Hematopoietic multipotent progenitor cell (in vitro differentiated cells): ENCODE measurements at places on chromosomes 4 and X. TPM values are rescaled to one million over a fixed set of nuclear protein-coding genes. Genes with fewer than 3 reads are reported as not detected.

The RBM41 gene
- total RNA-seq: 3.0 TPM

The XG gene
- total RNA-seq: under 0.01 TPM

The RAB33A gene
- 18.6 TPM for total RNA-seq

The TMPRSS11A gene
- not detected for total RNA-seq

The UGT2A3 gene
- not detected for total RNA-seq

The TADA2B gene
- 4.8 TPM for total RNA-seq

The CNGA1 gene
- not detected for total RNA-seq

The IL13RA2 gene
- under 0.01 TPM for total RNA-seq

The ASB12 gene
- 0.81 TPM for total RNA-seq

The SPIN4 gene
- 9.4 TPM for total RNA-seq

The NDNF gene
- not detected for total RNA-seq

The SLC6A14 gene
- total RNA-seq: not detected

The PIM2 gene
- total RNA-seq: 142 TPM

The STPG2 gene
- 0.54 TPM for total RNA-seq

The PLK4 gene
- 2.7 TPM for total RNA-seq

The ABLIM2 gene
- under 0.01 TPM for total RNA-seq

The NAP1L3 gene
- total RNA-seq: 12.4 TPM

The GRIA2 gene
- total RNA-seq: not detected

The FREM3 gene
- 0.27 TPM for total RNA-seq

The TLR2 gene
- 3.5 TPM for total RNA-seq
